Activated naive CD4-positive, alpha-beta T cell treated with Interleukin-2 at 50 U/mL for 16 hours (primary cell): ENCODE measurements at places on chromosomes 7 and 10.

DNA sequence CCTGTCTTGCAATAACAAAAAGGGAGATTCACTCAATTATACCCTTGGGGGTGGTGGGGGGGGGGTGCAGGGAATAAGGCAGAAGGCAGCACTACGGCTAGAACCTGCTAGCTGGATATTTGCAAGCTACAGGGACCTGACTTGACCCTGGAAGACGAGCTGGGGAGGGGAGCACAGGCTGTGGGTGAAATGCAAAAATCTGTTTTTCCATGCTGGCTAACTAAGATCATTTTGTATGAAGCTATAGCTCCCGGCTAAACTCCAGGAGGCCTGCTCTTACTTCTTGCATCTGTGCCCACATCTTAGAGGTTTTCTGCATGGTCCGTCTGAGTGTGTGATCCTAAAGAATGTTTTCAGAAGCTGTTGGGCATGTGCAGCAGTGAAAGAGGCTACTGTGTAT is 106.6 kb downstream of the EBLN1 start:
- no peak for DNase-seq

GRCh38 chr10:71368643-71369042 is 28.1 kb upstream of the CDH23 start:
- no peak for DNase-seq

GRCh38 chr10:104035194-104036068 is 50.2 kb downstream of the COL17A1 start:
- DNase-seq = no peak

GRCh38 chr7:2729031-2729892 is 41.3 kb downstream of the AMZ1 start:
- no peak for DNase-seq

GRCh38 chr7:110568932-110569331 is 522.0 kb upstream of the LRRN3 start:
- DNase-seq = no peak

DNA sequence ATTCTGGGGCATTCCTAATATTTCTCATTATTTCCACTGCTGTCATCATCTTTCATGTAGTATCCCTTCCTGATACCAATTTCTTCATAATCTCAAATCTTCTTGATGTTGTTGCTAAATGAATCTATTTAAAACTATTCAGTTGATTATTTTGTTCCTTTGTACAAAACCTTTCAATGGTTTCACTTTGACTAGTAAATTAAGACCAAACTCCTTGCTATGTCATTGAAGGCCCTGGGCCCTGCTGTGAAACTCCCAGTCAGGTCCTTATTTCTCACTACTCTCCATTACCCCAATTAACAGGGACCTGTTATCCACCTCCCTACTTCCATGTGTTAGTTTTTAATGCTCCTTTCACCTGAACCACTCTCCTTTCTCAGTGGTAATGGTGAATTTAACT is 97.0 kb downstream of the CTTNBP2 start:
- DNase-seq = no peak

DNA sequence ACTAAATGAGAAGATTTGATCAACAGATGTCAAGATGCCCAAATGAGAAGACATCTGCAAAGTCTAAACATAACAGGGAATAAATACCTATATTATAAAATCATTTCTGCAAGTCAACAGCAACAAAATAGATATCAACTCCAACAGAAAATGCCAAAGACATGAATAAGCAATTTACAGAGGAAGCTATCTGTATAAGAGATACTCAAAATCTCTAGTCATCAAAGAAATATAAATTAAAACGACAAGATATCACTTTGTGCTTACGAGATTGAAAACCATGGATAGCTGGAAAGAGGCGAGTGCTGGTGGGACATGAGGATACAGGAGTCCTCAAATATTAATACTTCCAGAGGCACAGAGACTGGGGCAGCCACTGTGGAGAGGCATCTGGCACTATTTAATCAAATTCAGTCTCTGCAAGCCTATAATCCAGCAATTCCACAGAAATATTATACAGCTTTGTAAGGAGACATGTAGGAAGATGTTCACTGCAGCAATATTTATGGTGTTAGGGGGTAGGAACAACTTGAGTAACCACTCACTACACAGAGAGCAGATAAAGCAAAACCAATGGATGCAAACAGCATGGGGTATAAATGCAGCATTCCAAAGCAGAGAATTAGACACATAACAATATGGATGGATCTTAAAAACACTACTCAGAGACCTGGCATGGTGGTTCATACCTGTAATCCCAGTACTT is 4.8 kb downstream of the DNMBP start:
- DNase-seq = no peak

- no peak for DNase-seq
Measured at GRCh38 chr10:55446441-55447002, 645.5 kb upstream of the PCDH15 start.

GRCh38 chr7:48045195-48045765 is 9.9 kb downstream of the C7orf57 start:
- DNase-seq = no peak

- DNase-seq = no peak
Measured at GRCh38 chr10:127576740-127577161, 27.6 kb downstream of the NPS start.

- DNase-seq = peak; percentile 1
Measured at GRCh38 chr10:46558392-46559185, 2.1 kb upstream of the GPRIN2 start.

GRCh38 chr10:60348982-60349381 is 40.7 kb downstream of the ANK3 start:
- DNase-seq = no peak

DNA sequence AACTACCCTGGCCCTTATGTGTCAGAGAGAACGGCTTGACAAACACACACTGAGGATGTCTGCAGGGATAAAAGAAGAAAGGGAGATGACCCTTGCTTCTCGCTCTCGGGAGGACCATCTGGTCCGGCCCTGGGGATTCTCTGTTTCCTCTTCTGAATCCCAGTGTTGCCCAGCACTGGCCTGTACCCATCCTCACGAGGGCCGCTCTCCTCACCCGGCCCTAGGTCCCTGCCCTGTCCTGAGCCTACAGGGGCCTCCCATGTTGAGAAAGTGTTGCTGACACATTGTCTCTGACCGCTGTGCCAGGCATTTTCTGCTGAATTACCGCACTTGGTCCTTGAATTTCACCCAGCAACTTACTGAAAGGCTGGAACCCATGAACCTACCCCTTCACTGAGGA is 171.9 kb upstream of the LANCL2 start:
- no peak for DNase-seq

- no peak for DNase-seq
Measured at GRCh38 chr10:865257-865656, 66.2 kb downstream of the LARP4B start.

DNA sequence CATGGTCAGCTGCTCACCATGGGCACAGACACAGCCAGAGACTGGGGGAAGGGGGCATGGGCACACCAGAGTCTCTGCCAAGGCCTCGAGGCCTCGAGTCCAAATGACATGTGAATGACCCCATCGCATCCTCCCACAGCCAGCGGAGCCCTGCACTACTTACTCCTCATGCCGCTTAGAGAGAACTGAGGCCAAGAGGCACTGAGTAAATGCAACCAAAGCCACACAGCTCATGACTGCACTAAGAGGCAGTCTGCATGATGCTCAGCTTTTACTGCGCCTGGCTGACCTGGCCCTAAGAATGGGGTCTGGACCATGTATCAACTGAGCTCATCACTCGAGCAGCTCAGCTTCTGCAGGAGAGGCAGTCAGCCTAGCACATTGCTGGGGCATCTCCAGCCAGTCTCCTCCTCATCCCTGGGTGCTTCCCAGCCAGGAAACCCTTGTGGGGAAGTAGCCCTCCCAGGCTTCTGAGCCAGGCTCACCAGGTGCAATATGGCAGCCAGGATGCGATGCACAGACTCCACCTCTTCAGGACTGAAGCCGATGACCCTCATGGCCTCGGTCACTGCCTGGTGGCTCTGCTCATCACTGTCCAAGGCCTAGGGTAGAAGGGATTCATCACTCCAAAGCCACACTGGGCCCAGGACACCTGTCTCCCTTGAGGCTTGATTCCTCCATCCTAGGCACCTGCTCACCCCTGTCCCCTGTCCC is 7.5 kb downstream of the MYO1G start:
- DNase-seq = no peak

DNA sequence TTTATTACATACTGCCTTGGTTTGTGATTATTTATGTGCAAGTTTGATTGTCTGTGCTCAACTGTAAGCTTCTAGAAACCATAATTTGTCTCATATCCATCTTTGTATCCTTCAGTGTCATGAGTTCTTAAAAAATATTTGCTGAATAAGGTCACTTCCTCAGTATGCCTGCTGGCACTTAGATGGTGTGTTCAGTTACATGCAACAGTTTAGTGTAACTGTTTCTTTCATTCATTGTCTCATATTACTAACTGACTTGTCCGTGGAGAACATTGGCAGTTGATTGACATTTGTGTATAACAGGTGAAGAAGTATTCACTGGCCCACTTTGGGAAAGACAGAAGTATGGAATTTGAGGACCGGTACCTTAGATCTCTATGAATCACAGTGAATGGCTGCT is 236.9 kb downstream of the PRKG1 start:
- DNase-seq = no peak

DNA sequence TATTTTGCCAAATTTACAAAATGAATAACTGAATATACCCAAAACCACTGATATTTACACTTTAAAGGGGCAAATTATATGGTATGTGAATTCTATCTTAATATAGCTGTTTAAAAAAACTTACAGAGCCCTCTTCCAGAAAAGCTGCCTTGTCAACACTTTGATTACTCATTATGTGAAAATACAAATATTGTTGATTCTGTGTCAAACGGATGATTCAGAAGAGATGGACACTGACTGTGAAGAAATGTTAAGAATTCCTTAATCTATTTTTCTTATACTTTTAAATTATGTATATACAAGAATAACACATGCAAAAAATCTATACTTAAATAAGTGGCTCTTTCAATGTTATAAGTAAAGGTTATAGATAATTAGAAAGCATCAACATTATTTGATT is 41.5 kb downstream of the SMURF1 start:
- DNase-seq = no peak

- no peak for DNase-seq
Measured at GRCh38 chr10:89042562-89042961, 52.0 kb downstream of the FAS start.

GRCh38 chr7:2732388-2732787 is 44.4 kb downstream of the AMZ1 start:
- no peak for DNase-seq

GRCh38 chr10:46552526-46553237 is 3.8 kb downstream of the GPRIN2 start:
- peak; percentile 1 for DNase-seq

- no peak for DNase-seq
Measured at GRCh38 chr7:2990949-2991470, 52.7 kb downstream of the CARD11 start.

GRCh38 chr7:92061154-92061553 is 73.1 kb downstream of the CYP51A1 start:
- DNase-seq = no peak

DNA sequence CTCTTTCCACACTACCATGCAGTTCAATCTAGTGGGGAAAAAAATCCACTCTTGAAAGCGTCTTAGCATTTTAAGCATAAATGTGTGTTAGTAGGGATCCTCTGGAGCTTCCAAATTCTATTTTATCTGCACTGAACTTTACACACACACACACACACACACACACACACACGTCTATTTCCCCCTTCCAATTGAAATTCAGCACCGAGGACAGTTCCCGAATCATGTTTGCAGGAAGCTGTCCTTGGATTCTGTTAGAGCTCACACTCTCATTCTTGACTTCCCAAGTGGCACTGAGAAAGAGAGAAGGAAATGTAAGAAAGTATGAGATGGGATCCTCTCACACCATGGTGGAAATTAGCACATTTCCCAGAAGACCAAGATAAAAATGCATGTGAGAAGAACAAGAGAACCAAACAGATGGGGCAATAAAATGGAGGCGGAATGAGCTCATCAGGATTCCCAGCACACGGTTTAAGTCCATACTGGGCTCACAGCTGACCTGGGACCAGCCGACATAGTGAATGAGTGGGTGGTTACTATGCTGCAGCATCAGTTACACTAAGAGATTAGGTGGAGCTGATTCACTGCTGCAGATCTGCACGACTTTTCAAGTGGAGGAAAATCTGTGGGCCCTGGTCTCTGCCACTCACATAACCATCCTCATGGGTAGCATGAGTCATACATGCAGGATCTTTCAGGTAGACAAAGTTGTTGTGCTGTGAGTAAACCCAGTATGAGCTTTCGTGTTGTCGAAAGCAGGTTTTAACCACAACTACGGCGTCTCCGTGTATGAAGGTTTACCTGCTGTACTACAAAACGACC is 3.3 kb upstream of the NPTX2 start:
- no peak for DNase-seq

- no peak for DNase-seq
Measured at GRCh38 chr7:907158-907980, 31.0 kb downstream of the GET4 start.

GRCh38 chr10:51137756-51138529 is 63.7 kb downstream of the PRKG1 start:
- DNase-seq = no peak

DNA sequence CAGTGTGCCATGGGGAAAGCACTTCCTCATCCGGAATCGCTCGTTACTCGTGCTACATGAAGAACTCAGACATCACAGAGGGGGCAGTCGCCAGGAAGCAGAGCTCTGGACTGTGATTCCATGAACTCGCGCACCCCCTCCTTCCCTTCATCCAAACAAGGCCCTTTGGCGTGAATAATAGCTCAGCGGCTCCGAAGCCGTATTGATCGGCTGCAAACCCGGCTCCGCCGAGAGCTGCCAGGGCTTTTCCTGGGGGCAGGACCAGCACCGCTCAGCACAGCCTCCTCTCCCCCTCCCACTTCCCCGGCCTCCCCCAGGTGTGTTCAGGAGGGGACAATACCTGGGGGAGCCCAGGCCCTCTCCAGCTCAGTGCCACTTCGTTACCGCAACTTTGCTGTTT is 129.0 kb upstream of the TCF7L2 start:
- no peak for DNase-seq

GRCh38 chr7:31017721-31018120 is 34.4 kb upstream of the ADCYAP1R1 start:
- DNase-seq = no peak

DNA sequence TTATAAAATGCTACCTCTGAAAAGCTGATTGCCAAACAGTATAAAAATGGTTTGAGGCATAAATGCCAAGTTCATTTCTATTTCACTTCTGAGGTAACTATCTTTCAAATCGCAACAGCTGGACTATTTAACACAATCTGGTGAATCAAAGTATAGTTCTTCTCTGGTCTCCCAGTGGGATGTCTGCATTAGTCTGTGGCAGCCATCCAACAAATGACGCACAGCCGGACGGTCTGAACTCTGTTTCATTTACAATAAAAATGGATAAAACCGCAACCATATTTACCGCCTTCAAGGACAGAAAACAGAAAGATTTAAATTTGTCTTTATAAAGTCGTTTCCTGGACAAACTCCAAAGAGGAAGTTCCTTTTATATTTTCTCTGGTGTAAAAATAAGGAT is 41.9 kb downstream of the ENO4 start:
- DNase-seq = no peak

- DNase-seq = no peak
Measured at GRCh38 chr10:14567421-14567820, 207.3 kb downstream of the FAM107B start.
